ENCODE measurements at places on chromosomes 13 and 19.

DNA sequence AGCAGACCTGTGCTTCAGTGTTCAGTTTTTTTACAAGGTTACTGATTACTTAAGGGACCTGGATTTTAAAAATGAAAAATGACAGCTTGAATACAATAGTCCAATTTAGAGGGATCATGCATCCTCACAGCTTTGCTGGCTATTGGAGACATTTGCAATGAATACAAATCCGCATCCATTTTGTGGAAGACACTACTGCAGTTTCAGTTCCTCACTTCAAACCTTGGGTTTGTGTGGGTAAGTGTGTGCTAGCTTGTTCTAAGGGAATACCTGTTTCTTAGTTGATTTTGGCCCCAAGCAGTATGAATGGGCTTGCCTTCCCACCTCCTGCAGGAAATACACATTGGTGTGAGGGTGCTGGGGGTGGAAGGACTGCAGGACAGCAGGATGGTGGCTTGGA lies 222.4 kb downstream of the OLFM4 start:
- ATAC-seq, result no peak

GRCh38 chr19:56839652-56840450 lies 675 bp downstream of the PEG3 start:
- ATAC-seq, result peak; percentile 60

DNA sequence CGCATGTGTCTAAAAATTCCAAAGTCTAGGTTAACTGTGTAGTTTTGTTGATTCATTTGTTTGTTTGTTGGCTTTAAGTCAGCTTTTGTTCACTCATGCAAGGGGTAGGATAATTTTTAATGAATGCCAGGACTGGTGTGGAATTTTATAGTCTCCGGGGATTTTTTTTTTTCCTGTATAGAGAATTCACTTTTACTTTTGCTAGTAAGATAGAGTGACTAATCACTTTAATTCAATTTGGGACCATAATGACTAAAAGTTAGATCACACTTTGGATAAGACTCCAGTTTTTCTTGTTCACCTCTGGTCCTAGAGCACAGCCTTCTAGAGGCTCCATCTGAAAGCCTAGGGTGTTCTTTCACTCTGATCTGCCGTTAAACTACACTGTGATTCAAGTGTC lies 1690.0 kb downstream of the PCDH9 start:
- no peak for ATAC-seq

- ATAC-seq, result no peak
These were observed 4.1 kb downstream of the ARHGEF1 start for GRCh38 chr19:41886761-41887710.

DNA sequence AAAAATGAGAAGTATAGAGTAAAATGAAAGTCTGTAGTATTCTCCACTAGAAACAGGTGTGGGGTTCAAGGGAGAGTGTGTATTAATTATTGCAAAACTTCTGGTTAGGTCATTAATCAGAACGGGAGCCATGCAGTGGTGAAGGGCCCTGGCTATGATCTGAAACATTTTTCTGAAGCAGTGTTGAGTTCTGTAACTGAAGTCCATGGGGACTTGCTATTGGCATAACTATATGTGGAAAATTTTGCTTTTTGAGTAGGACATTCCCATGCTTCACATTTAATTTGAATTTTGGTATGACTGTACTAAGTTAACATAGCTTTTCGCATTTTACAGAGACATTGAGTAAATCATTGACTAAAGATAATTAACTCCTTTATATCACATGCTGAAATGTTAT lies 67.5 kb downstream of the LRCH1 start:
- ATAC-seq, result no peak

Data from esophagus mucosa (tissue), 1 donor.